Heart left ventricle (tissue), 16 donors: ENCODE measurements at places on chromosomes 13 and 19. TPM values are rescaled to one million over a fixed set of nuclear protein-coding genes. Genes with fewer than 3 reads are reported as not detected.

VAV1 gene
- total RNA-seq, result 0.69 TPM

GRCh38 chr19:48502350-48503018 lies 9.2 kb downstream of the LMTK3 start:
- H3K4me1 ChIP-seq, result peaks cover 10% of the 10 kb centered on the region
- DNase-seq, result no peak
- H3K4me3 ChIP-seq, result no peak overlapping the region
- no peaks in the 10 kb centered on the region for H3K36me3 ChIP-seq
- no peak overlapping the region for H3K27ac ChIP-seq

GRCh38 chr19:11151181-11151580 lies 4.4 kb downstream of the SPC24 start:
- no peaks in the 10 kb centered on the region for H3K27me3 ChIP-seq
- H3K4me3 ChIP-seq, result no peak overlapping the region
- peaks cover 18% of the 10 kb centered on the region for H3K4me1 ChIP-seq
- DNase-seq, result no peak
- no peaks in the 10 kb centered on the region for H3K36me3 ChIP-seq
- peak overlapping the region; percentile 93 for H3K27ac ChIP-seq

DNA sequence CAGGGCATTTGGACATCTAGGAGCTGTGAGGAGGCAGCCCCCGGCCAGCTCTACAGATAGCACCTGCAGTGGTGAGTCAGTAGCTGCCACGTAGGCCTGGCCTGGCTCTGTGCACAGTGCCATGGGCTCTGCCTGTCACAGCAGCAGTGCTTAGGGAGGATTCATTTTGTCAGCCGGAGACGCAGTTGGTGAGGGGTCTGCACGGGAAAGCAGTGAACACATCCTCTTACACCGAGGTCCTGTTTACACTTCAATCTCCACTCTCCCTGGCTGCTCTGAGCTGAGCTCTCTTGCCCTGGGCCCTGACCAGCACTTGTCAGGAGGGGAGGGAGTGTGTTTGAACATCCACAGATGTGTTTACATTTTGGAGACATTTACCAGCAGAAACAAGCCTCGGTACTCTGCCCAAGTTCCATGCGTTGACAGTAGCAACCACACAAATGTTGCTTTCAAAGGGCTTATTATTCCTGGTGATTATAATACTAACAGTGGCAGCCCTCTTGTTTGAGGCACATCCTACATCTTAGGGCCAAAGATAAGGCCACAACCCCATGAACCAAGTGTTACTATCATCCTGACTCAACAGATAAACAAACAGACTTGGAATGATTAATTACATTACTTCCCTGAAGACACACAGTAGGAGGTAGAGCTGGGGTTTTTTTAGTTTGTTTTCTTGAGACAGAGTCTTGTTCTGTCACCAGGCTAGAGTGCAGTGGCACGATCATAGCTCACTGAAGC lies 148.9 kb downstream of the USP12 start:
- H3K4me1 ChIP-seq, result no peaks in the 10 kb centered on the region
- H3K27ac ChIP-seq, result no peak overlapping the region
- peaks cover 12% of the 10 kb centered on the region for H3K27me3 ChIP-seq
- DNase-seq, result no peak
- no peak overlapping the region for H3K4me3 ChIP-seq
- no peaks in the 10 kb centered on the region for H3K36me3 ChIP-seq

DNA sequence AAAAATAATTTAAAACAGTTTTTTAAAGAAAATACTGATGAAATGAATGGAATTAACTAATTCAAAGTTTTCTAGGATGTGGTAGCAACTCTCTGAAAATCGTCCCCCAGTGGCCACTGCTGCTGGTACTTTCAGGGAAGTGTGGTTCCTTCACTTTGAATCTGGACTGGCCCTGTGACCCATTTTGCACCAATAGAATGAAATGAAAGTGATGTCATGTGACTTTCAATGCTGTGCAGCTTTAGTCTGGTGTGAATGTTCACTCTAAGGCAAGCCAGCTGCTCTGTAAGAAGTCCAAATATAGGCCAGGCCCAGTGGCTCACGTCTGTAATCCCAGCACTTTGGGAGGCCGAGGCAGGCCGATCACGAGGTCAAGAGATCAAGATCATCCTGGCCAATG lies 26.4 kb upstream of the HNRNPA1L2 start:
- peaks cover 4% of the 10 kb centered on the region for H3K36me3 ChIP-seq
- no peaks in the 10 kb centered on the region for H3K27me3 ChIP-seq
- H3K27ac ChIP-seq, result no peak overlapping the region
- H3K4me3 ChIP-seq, result no peak overlapping the region
- H3K4me1 ChIP-seq, result no peaks in the 10 kb centered on the region

ATXN8OS gene
- not detected for total RNA-seq

- no peaks in the 10 kb centered on the region for H3K27me3 ChIP-seq
- H3K27ac ChIP-seq, result peak overlapping the region; percentile 6
- no peaks in the 10 kb centered on the region for H3K36me3 ChIP-seq
- DNase-seq, result no peak
- no peaks in the 10 kb centered on the region for H3K4me1 ChIP-seq
- H3K4me3 ChIP-seq, result no peak overlapping the region
These were observed 56.8 kb downstream of the TNFSF13B start for GRCh38 chr13:108326309-108326708.

DNA sequence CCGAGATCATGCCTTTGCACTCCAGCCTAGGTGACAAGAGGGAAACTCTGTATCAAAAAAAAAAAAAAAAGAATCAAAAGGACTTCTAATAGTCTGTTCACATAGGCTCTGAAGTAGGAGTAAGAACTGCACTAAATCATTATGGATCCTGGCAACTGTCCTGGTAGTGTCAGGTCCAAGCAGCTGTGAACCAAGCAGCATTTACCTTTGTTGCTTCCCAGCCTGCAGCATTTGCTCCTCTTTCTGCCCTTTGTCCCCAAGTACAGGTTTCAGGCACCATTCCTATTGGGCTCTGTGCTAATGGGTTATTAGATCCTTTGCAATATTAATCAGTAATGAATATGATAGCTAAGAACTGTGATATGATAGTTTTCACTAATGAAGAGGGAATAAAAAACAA lies 77.4 kb upstream of the NBEA start:
- no peak overlapping the region for H3K27ac ChIP-seq
- no peak overlapping the region for H3K4me3 ChIP-seq
- H3K4me1 ChIP-seq, result no peaks in the 10 kb centered on the region

- H3K36me3 ChIP-seq, result no peaks in the 10 kb centered on the region
- H3K4me3 ChIP-seq, result no peak overlapping the region
- H3K4me1 ChIP-seq, result no peaks in the 10 kb centered on the region
These were observed 39.6 kb downstream of the CYP2B6 start for GRCh38 chr19:41030651-41031050.

- H3K4me3 ChIP-seq, result no peak overlapping the region
- no peaks in the 10 kb centered on the region for H3K4me1 ChIP-seq
- H3K36me3 ChIP-seq, result no peaks in the 10 kb centered on the region
- H3K27ac ChIP-seq, result no peak overlapping the region
- H3K27me3 ChIP-seq, result no peaks in the 10 kb centered on the region
These were observed 44.7 kb downstream of the TDRD3 start for GRCh38 chr13:60441761-60442160.

PRX gene
- total RNA-seq, result 3.3 TPM

PINLYP gene
- total RNA-seq, result 1.0 TPM

- H3K27ac ChIP-seq, result no peak overlapping the region
- no peaks in the 10 kb centered on the region for H3K4me1 ChIP-seq
- DNase-seq, result no peak
- no peaks in the 10 kb centered on the region for H3K36me3 ChIP-seq
- H3K4me3 ChIP-seq, result no peak overlapping the region
- H3K27me3 ChIP-seq, result peaks cover 2% of the 10 kb centered on the region
These were observed 24.1 kb upstream of the CASP14 start for GRCh38 chr19:15025217-15025616.

DNA sequence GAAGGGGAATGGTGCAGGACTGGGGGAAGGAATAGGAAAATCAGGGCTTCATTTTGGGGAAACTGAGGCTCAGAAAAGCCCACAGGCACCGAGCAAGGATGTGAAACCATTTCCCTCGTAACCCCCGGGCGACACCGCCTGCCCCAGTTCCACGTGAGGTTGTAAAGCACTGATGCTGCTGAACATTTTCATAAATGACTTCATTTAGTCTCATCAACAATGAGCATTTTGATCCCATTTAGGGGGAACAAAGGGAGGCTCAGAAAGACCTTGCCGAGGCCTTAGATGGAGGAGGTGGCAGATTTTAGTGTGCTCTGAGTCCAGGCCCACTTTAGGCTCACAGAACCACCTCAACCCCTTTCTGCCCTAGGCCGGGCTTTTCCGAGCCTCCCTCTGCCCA lies 20.5 kb upstream of the FBXO27 start:
- no peaks in the 10 kb centered on the region for H3K4me1 ChIP-seq
- H3K27me3 ChIP-seq, result no peaks in the 10 kb centered on the region
- no peaks in the 10 kb centered on the region for H3K36me3 ChIP-seq

- H3K27ac ChIP-seq, result no peak overlapping the region
These were observed 36.9 kb downstream of the GAS6 start for GRCh38 chr13:113827021-113827420.

C3 gene
- 59.0 TPM for total RNA-seq

DNA sequence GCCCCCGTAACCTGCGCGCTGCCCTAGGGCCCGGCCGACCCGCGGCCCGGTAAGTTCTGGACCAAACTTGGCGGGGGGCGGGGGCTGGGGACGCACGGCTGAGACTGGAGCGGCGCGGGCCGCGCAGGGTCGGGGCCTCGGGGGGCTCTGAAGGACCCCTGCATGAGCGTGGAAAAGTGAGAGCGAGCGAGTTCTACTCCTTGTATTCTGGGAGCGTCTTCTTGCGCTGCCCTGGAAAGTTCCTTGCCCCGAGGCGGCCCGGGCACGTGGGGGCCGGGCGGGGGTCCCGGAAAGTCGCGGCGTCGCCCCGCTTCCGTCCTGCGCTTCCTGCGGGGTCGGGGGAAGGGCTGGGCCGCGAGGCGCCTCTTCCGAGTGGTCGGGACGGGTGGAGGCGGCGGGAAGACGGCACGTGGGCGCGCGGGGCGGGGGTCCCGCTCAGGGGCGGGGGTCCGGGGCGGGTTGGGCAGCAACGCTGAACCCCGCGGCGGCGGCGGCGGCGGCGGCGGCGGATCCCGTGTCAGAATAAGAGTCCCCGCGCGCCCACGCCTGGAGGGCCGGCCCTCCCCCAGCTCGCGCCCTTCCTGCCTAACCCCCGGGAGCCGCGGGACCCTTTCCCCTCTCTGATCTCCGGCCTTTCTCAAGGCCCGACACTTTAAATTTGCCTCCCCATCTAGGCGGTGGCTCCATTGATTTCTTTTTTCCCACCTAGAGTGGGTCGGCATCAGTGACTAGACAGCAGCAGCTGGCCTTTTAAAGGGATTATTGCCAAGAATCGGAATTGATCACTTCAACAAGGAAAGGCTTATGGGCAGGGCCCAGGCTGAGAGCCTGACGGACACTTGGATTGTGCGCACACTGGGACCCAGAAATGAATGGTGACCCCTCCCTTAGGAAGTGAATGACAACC lies 749 bp downstream of the GATAD2A start:
- no peaks in the 10 kb centered on the region for H3K36me3 ChIP-seq
- H3K27me3 ChIP-seq, result no peaks in the 10 kb centered on the region
- peak overlapping the region; percentile 93 for H3K4me3 ChIP-seq

AKAP11 gene
- 21.5 TPM for total RNA-seq

- H3K4me3 ChIP-seq, result no peak overlapping the region
- no peaks in the 10 kb centered on the region for H3K27me3 ChIP-seq
- no peaks in the 10 kb centered on the region for H3K36me3 ChIP-seq
- H3K4me1 ChIP-seq, result no peaks in the 10 kb centered on the region
These were observed 741.2 kb upstream of the PCDH9 start for GRCh38 chr13:67971291-67971690.

GRCh38 chr19:4649392-4650047 lies 10.2 kb downstream of the TNFAIP8L1 start:
- no peaks in the 10 kb centered on the region for H3K27me3 ChIP-seq

GRCh38 chr13:23715092-23715761 lies 145.0 kb downstream of the TNFRSF19 start:
- no peaks in the 10 kb centered on the region for H3K36me3 ChIP-seq
- H3K27ac ChIP-seq, result no peak overlapping the region
- no peaks in the 10 kb centered on the region for H3K4me1 ChIP-seq
- no peaks in the 10 kb centered on the region for H3K27me3 ChIP-seq

GRCh38 chr13:73742982-73743381 lies 391.2 kb downstream of the KLF12 start:
- no peaks in the 10 kb centered on the region for H3K27me3 ChIP-seq
- DNase-seq, result no peak
- H3K27ac ChIP-seq, result no peak overlapping the region

BICRA gene
- total RNA-seq, result 10.4 TPM

- H3K27me3 ChIP-seq, result no peaks in the 10 kb centered on the region
- no peak overlapping the region for H3K4me3 ChIP-seq
- no peak for DNase-seq
- H3K36me3 ChIP-seq, result no peaks in the 10 kb centered on the region
- H3K27ac ChIP-seq, result no peak overlapping the region
These were observed 82.0 kb downstream of the FRY start for GRCh38 chr13:32113532-32113931.

DNA sequence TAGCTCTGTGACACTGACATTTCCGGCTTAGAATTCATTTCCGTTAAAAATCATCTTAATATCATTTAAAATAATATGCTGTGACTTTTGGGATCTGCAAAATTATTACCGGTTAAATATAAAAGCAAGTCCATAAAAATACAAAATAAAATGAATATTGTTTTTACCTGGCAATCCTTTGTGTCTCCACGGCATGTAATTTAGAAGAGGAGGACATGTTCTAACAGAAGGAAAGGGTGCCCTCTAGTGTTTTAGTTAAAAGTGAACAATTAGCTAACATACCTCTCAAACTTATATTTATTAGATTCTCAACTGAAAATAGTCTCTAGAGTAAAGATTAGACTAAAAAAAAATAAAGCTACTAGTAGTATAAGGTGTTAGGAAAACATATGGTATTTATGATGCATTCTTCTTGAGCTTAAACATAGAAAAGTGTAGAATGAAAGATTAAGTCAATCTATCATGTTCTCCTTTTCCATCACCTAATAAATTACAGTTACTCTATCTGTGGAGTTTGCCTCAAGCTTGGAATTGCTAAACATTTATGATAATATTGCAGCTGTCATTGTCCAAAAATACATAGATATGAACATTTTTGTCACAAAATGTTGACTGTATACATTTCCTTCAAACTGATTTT lies 676.7 kb upstream of the SPRY2 start:
- H3K4me3 ChIP-seq, result no peak overlapping the region
- H3K4me1 ChIP-seq, result no peaks in the 10 kb centered on the region
- H3K27me3 ChIP-seq, result no peaks in the 10 kb centered on the region
- H3K36me3 ChIP-seq, result no peaks in the 10 kb centered on the region

RFPL4A gene
- total RNA-seq, result not detected

GRCh38 chr19:45235485-45235884 lies 9.7 kb downstream of the EXOC3L2 start:
- peaks cover 20% of the 10 kb centered on the region for H3K27me3 ChIP-seq
- DNase-seq, result no peak
- H3K4me1 ChIP-seq, result peaks cover 5% of the 10 kb centered on the region

GRCh38 chr13:42356184-42356575 lies 84.2 kb downstream of the AKAP11 start:
- H3K4me3 ChIP-seq, result no peak overlapping the region
- no peak overlapping the region for H3K27ac ChIP-seq
- H3K27me3 ChIP-seq, result no peaks in the 10 kb centered on the region
- H3K36me3 ChIP-seq, result no peaks in the 10 kb centered on the region
- no peaks in the 10 kb centered on the region for H3K4me1 ChIP-seq

- no peak overlapping the region for H3K4me3 ChIP-seq
- H3K36me3 ChIP-seq, result no peaks in the 10 kb centered on the region
- no peak for DNase-seq
- H3K27ac ChIP-seq, result no peak overlapping the region
These were observed 201.4 kb downstream of the FOXO1 start for GRCh38 chr13:40465015-40465390.

NLRP11 gene
- total RNA-seq, result not detected
